ENCODE measurements at places on chromosomes 3 and 15.
A peak's percentile ranks its signal among the peaks of the same experiment; 100 is the strongest.

- DNase-seq: no peak
Measured at GRCh38 chr15:79195802-79196201, 86.7 kb upstream of the ANKRD34C start.

GRCh38 chr3:134370611-134371531 lies 3.4 kb downstream of the AMOTL2 start:
- no peak for DNase-seq

- DNase-seq: no peak
Measured at GRCh38 chr15:100794008-100794407, 85.6 kb upstream of the ALDH1A3 start.

DNA sequence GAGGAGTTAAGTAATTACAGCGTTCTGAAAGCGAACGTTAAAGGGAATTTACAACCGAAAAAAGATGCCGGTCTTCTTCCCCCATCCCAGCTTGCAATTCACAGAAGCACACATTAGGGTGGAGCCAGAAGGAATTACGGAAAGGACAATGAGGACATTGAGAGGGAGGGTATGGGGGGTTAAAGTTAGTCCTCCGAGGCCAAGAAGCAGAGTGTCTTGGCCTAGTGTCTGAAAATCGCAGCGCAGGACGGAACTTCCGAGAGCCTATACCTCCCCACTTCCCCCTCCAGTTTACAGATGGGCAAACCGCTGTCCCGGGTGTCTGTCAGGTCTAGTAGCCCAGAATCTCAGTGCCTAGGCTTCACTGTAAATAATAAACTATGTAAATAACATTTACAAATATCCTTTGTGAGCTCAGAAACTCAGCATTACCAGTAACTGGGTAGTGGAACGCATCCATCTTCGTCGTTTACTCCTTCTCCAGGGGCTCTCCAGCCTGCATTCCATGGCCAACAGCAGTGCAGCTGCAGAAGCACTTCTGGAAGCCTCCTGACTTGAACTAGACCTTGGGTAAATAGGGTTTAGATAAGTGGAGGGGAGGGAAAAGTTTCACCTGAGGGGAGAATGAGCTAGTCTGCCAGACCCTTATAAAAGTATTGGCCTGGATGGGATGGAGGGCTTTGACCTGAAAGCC lies 922 bp downstream of the ADPRH start:
- DNase-seq: no peak

DNA sequence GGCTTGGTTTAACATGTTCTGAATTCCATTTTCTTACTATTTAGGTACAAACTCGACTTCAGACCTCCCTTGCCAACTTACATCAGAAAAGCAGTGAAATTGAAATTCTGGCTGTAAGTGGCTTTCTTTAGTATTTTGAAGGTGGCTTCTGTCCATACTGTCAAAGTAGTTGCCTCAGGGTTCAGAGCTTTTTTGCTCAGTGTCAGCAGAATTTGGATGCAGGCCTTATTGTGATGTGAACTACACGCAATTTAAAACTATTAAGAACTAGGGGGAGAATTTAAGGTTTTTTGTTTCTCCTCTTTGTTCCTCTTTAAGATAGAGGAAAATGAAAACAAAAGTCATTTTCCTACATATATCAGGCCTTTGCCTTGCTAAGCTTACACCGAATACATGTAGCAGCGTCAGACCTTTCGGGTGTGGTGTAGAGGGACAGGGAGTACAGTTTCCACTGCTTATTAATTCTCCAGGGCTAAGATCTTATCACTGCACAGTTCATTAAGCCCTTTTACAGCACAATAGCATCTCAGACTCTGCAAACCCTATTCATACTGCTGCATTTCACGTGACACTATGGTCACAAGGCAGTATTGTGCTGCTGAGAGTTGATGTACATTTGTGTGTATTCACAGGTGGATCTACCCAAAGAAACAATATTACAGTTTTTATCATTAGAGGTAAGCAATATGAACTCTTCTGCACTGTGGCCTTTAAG lies 6.7 kb downstream of the SRP14 start:
- DNase-seq: no peak

GRCh38 chr3:186959029-186959624 lies 28.8 kb downstream of the ST6GAL1 start:
- DNase-seq: no peak

DNA sequence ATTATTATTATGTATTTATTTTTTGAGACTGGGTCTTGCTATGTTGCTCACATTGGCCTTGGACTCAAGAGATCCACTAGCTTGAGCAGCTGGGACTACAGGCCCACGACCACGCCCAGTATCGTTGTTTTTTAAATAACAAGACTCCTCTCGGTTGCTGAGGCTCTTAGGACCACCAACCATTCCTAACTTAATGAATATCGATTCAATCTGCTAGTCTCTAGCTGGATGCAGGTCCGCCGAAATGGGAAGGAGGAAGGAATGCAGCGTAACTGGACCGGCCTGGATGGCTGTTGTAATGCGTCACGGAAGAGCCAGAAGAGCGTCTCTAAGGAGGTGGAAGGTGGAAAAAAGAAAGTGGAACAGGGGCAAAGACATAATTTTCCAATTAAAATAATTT lies 1.7 kb downstream of the ANXA2 start:
- no peak for DNase-seq

DNA sequence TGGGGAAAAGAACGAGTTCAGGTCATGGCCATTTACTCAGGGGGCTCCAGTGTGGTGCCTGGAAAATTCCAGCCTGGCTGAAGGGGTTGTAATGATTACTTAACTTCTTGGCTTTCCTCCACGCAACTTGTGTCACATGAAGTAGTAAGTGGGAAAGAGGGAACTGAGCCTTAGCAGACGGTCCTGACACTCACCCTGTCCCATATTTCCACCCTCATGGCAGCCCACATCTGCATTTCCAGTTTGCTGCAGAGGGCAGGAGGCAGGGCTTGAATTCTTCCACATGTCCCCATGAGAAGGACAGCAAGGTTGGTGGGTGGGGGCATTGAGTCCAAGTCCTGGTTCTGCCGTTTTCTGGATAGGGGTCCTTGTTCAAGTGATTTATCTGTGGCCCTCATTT lies 7.8 kb upstream of the CAMP start:
- no peak for DNase-seq

DNA sequence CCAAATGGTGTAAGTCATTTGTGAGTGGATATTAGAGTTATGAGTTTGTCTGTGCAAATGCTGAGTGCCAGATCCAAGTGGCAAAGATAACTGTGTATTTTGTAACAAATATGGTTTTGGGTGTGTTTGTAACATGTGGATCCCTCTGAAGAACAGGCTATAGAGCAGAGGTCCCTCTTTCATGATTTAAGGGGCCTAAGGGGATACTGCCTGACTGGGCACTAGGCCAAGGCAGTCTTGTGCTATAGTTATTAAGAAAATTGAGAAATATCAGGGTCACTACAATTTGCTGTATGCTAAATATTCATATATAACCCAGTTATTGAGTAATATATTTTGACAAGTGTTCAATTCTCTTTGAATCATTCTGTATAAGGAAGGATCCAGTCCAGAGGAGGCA lies 555.6 kb upstream of the RGMA start:
- no peak for DNase-seq

GRCh38 chr3:65436580-65436979 lies 602.1 kb downstream of the MAGI1 start:
- DNase-seq: no peak

DNA sequence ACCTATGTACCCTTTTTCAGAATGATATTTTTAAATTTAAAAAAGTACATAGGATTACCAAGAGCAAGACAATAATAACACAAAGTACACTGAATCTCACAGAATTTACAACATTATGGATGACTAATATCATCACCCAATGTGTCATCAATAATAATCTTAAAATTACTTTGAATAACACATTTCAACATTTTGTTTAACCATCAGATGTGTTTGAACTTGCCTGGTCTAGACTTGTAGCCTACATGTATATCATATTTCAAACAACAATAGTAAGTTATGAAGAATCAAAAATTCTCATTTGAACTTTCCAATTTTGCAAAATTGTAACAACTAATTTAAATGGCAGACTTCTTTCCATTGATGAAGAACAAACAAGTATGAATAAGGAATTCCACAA lies 15.1 kb downstream of the LRRC3B start:
- DNase-seq: no peak

- no peak for DNase-seq
Measured at GRCh38 chr15:62875626-62876021, 166.9 kb upstream of the TPM1 start.

- no peak for DNase-seq
Measured at GRCh38 chr15:65773386-65774111, 18.5 kb downstream of the DENND4A start.

- no peak for DNase-seq
Measured at GRCh38 chr3:153848702-153849101, 272.5 kb upstream of the ARHGEF26 start.

- DNase-seq: no peak
Measured at GRCh38 chr15:56236197-56236596, 7.5 kb downstream of the RFX7 start.

DNA sequence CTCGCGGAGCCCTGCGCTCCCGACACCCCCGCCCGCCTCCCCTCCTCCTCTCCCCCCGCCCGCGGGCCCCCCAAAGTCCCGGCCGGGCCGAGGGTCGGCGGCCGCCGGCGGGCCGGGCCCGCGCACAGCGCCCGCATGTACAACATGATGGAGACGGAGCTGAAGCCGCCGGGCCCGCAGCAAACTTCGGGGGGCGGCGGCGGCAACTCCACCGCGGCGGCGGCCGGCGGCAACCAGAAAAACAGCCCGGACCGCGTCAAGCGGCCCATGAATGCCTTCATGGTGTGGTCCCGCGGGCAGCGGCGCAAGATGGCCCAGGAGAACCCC lies 464 bp downstream of the SOX2 start:
- DNase-seq: no peak

- no peak for DNase-seq
Measured at GRCh38 chr3:115922681-115923347, 299.5 kb downstream of the GAP43 start.

- no peak for DNase-seq
Measured at GRCh38 chr3:121758727-121759450, 9.3 kb upstream of the GOLGB1 start.

GRCh38 chr3:10534066-10534465 lies 28.7 kb upstream of the ATP2B2 start:
- DNase-seq: no peak

DNA sequence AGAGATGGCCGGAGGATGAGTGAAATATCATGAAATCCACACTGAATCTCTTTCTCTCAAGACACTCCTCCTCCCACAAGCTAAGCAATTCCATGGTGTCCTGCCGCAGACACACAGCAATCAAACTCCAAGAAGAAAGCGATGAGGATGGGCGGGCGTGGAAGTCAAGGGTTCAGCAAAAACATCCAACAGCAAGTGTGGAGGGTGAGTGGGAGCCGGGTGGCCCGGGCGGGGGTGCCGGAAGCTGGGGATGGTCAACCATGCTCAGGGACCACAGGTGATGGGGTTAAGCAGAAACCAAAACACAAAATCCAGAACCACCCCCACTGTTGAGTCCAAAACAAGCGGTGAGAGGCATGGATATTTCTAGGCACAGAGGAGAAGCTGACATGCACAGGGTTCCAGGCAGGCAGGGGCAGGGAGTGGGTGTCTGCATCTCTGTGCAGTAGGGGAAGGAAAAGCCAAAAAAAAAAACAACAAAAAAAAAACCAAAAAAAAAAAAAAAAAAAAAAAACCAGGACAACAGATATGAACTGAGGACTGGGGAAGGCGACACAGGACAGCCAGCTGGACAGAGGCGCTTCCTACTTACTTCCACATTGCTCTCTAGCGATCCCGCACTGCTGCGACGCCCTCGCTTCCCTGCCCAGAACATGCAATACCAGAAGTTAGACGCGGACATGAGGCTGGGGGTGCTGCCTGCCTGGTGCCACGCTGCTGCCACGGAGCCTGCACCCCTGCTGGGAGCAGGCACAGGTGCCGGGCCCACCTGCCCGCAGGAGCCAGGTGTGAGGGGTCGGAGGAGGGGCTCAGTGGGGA lies 61.0 kb upstream of the RPL32 start:
- DNase-seq: no peak

DNA sequence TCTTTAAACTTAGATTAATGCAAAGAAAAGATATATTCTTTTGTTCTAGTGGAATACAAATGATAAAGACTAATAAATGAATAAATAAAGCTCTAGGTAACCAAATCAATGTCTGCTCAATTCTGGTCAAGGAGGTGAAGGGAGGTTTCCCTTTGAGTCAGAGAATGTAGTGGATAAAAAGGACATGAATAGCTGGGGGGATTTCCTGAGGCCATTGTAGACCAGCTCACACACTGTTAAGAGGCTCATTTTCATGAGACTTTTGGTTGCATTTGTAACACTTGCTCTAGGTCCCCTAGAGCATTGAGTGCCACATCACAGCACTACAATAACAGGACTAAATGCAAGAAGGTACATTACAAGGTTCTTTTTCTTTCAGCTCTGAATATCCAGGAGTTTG lies 170.7 kb downstream of the TIGIT start:
- DNase-seq: no peak

DNA sequence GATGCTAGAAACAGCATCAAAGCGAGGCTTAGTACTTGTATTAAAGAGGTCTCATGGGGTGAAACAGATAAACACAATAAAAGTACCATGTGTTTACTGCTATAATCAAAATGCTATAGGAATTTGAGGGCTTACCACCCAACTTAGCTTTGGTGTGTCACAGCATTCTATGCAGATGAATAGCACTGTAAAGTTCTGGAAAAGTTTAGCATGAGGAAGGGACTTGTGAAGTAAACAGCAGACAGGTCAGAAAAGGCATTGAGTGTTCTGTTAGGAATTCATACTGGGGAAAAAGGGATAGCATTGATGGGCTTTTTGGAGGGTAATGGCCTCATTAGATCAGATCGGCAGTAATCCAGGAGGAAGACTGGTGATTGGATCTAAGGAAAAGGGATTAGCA lies 505.3 kb downstream of the NLGN1 start:
- DNase-seq: no peak

- DNase-seq: no peak
Measured at GRCh38 chr3:52774901-52775864, 2.2 kb upstream of the ITIH1 start.

GRCh38 chr3:194865615-194866014 lies 179.9 kb downstream of the FAM43A start:
- DNase-seq: no peak

- DNase-seq: no peak
Measured at GRCh38 chr3:154242766-154243165, 81.5 kb downstream of the DHX36 start.

- DNase-seq: no peak
Measured at GRCh38 chr3:61173676-61174075, 77.6 kb downstream of the FHIT start.

GRCh38 chr15:78875107-78875914 lies 2.6 kb downstream of the MORF4L1 start:
- no peak for DNase-seq

GRCh38 chr15:71730277-71731144 lies 79.8 kb upstream of the NR2E3 start:
- DNase-seq: peak; percentile 5

DNA sequence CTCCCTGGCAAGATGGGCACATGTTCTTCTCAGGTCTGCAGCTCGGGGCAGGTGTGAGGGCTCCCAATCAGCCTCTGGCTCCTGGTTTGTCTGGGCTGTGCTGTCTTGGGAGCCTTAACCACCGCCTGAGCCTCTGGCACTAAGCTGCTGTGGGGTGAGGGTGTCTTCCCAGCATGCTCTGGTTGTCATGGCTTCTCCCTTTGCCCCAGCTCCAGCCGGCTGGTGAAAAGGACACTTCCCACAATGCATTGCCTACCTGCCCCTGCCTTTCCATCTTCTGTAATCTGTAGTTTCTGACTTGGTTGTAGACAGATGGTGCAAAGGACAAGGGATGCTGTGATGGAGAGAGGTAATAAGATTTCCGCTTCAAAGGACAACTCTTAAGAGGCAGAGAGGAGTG lies 295.3 kb downstream of the TLE3 start:
- DNase-seq: no peak
